ENCODE measurements at places on chromosomes 7 and 10. TPM values are rescaled to one million over a fixed set of nuclear protein-coding genes. Genes with fewer than 3 reads are reported as not detected.

TRIM50 gene
- 0.17 TPM for total RNA-seq

PDK4 gene
- total RNA-seq, result not detected

DNA sequence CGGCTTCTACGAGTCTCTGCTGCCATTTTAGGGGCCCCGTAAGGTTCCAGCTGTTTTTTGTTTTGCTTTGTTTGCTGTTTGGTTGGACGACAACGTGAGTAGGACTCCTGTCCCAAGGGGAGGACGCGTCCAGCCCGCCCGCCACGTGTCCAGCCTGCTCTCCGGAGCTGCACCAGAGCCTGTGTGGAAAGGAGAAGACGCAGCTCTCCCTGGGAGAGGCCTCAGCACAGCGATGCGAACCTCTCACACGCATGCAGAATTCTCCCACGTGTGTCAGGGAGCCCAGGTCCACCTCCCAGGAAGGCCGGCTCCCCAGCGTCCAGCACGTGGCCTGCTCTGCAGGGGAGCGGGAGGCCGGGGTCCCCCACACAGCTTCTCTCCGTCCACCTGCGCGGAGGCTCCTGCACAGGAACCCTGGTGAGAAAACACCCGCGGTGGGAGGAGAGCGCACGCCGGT, 36.4 kb upstream of the DNAJB6 start:
- no peak for DNase-seq

DNA sequence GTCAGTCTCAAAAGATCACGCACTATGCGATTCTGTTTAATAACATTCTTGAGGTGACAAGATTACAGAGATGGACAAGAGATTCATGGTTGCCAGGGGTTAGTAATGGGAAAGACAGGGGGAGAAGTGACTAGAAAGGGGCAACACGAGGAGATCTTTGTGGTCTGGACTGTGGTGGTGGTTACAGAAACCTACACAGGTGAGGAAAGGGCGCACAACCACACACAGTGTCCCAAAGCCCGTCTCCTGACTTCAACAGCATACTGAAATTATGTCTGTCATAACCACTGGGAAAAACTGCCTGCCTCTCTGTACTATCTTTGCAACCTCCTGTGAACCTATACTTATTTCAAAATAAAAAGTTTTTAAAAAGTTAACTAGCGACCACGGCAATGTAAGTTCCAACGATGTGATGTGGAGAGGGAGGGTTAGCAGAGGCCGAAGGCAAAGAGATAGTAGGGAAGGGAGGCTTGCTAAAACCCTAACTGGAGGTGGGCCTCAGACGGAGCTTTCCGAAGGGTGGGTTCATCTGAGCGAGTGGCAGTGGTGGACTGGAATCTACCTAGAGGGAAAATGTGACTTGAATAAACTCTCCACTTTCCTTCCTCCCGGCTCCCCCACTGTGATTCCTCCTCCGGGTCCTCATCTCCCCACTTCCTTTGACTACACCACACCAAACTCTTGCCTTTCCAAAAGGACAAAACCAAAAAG, 43.7 kb downstream of the GNA12 start:
- DNase-seq, result no peak

DNA sequence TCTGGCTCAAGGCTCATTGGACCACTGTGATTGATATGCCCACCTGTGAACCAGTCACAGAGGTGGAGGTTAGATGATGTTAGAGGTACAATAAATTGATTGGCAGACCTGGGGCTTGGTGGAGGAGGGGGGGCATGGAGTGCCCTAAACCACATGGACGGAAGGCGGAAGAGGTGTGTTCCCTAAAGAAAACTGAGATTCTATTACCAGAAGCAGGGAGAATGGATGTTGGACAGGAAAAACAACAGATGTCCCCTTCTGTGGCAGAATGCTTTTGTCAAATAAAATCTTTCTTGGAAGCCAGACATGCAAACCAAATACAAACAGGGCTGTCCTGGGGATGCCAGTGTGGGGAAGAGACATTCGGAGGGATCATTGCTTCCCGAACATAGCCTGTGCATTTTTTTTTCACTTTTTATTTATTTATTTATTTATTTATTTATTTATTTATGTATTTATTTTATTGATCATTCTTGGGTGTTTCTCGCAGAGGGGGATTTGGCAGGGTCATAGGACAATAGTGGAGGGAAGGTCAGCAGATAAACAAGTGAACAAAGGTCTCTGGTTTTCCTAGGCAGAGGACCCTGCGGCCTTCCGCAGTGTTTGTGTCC, 433.9 kb downstream of the RPS24 start:
- no peak for DNase-seq

- DNase-seq, result no peak
Measured at GRCh38 chr7:95578299-95578855, 17.9 kb downstream of the PDK4 start.

- DNase-seq, result no peak
Measured at GRCh38 chr7:133352430-133352829, 99.6 kb downstream of the EXOC4 start.

ACTL6B gene
- not detected for total RNA-seq

DNA sequence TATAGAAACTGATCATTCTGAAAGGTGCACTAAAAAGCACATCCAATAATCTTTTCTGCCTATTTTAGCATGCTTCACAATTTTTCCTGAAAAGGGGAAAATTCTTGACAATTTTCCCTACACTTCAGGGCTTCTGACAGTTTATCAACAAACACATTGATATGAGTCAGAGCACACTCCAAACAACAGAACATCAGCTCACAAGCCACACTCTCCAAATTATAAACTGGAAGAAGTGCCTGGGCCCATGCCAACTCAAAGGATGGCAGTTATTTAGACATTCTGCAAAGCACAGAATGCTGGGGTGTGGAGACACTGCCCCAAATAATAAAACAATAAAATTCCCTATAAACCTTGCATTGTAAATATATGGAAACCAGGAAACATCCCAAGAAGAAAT, 90.8 kb downstream of the ELAPOR2 start:
- no peak for DNase-seq

GRCh38 chr10:125076121-125076825, 84.1 kb downstream of the CTBP2 start:
- DNase-seq, result no peak

FRMD4A gene
- 3.1 TPM for total RNA-seq

IQUB gene
- not detected for total RNA-seq

PPP1R17 gene
- not detected for total RNA-seq

DNA sequence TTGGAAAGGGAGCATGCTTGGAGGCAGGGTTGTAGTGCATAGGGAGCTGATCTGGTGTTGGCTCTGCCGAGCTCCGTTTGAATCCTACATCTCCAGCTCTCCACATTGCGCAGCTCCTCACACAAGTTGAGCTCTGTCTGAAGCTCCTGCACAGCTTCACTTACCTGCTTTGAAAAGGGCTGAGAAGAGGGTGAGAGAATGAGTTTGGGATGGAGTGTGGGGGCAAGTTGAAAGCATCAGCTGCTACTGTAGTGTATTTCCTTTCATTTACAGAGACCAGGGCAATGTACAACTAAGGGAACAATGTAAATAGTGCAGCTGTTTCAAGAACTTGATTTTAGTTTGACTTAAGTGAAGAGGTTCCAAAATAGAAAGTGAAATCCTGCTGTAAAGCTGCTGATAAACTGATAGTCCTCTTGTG, 88.5 kb downstream of the VTI1A start:
- no peak for DNase-seq

GRCh38 chr10:17831341-17831740, 22.2 kb downstream of the MRC1 start:
- DNase-seq, result no peak

DNA sequence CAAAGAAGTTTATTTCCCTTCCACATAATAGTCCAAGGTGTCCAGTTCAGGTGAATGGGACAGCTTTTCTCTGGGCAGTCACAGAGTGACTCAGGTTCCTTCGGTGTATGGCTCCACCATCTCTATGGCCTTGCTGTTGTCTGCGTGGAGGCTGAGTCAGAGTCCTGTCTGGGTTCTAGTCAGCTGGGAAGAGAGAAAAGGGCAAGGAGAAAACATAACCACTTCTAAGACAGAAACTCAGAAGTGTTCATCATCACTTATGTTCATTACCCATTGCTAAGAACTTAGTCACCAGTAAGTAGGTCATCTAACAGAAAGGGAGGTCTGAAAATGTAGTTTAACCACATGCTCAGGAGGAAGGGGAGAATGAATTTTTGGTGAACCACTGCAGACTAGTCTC, 32.4 kb upstream of the CCDC7 start:
- peak; percentile 3 for DNase-seq

DNA sequence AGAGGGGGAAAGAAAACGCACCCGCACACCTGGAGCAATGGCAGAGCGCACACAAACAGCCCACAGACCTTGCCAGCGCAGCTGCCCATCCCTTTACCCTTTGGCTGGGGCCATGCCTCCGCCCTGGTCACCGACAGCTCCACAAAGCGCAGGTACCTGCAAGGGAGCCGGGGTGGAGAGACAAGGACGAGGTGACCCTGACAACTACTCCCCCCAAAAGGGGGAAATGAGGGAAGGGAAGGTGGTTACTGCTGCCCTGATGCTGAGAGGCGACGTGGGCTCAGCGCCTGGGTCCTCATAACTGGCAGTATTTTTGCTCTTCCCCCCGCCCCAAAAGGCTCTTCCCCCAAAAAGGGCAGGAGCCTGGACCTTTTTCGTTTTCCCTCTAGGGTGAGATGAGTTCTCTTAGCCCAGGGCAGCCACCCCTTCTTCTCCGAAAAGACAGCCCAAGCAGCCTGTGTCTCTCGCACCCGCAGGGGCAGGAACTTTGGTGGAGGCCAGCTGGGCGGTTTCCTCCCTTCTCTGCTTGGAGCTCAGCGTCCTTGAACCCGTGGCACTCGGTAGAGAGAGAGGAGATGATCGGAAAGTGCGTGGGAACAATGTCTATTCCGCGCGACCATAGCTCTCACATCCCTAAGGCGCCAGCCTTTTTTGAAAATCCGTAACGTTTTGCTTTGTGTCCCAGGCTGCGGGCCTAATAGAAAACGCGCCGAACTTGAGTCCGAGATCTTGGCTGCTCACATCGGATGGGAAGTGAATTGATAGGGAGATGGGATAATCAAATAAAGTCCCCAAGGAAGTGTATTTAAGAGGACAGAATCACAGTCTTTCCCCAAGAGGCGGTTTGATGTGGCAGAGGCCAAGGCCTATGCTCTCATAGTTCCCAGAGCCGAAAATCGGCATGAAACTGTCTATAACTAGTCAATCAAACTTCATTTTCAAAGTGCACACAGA, 1.0 kb downstream of the NKX2-3 start:
- no peak for DNase-seq

HOXA3 gene
- total RNA-seq, result not detected

- no peak for DNase-seq
Measured at GRCh38 chr7:17229228-17229627, 69.2 kb upstream of the AHR start.

DNA sequence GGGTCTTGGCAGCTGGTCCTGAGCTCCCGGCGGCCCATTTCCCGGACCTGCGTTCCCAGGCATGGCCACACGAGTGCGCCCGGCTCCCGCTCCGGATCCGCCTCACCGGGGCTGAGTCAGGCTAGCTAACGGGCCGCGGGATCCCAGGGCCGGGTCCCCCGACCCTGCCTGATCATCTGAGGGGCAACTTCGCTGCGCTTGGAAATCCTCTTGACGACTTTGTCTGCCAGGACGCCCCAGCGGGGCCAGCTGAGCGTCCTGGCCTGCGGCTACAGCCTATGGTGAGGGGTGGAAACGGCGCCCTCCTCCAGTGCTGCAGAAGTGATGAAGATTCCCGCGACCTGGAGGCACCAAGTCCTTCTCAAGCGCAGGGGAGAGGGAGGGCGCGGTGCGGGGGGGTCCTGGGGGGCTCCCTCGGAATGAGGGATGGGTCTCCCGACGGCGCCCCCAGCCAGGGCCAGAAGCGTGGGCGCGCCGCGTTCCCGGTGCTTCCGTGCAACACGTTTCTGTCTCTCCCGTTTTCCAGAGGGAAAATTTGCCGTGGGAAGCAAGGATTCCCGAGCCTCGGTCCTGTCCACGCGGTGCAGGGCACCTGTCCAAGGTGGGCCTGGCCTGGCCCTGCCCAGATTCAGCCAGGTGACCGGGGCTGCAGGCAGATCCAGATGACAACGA, 212.4 kb downstream of the CCSER2 start:
- peak; percentile 42 for DNase-seq

CLCN1 gene
- not detected for total RNA-seq

DNA sequence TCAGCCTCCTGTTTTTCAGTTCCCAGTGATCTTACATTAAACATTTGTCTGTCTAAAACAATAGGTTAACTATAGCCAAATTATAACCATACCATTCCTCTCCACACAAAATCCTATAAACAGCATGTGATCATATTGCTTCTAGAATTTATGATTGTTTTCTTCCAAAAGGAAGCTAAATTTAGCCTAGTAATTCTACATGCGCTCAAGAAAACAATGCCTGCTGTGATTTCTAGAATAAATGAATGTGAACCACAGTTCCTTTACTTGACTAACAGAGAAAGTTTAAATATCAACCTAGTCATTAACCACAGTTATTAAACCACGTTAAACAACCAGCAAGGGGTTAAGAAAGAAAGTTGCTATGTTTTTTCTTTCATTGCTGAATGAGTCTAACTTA, 26.4 kb downstream of the MET start:
- no peak for DNase-seq

CRTAC1 gene
- not detected for total RNA-seq

DNA sequence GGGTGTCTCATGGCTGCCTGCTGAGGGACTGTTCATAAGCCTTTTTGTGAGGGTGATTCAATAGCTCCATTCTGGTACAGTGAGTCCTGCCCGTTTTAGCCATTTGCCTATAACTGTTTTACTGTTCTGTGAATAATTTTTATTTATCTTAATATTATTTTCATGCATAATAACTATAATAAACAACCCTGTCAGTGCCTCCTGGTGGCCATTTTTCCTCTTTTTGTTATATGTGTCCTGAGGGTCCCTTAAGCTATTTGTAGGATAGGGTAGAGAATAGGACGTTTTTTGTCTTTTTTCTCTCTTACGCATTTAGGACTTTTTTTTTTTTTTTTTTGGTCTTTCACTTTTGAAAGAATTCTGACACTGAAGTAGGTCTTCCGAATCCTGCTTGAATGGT, 2.9 kb downstream of the C1QL3 start:
- DNase-seq, result no peak

All from CD4-positive, alpha-beta T cell (primary cell).